Stimulated activated CD4-positive, alpha-beta T cell treated with anti-CD3 and anti-CD28 coated beads, Interleukin-4, amount 100 ng/mL, for 1 hour (primary cell): ENCODE measurements at places on chromosomes 12 and 14.

- DNase-seq = no peak
Observed at GRCh38 chr14:55562135-55562534, 17.9 kb upstream of the KTN1 start.

GRCh38 chr14:87461704-87462103 is 531.3 kb downstream of the GALC start:
- DNase-seq = no peak

- DNase-seq = no peak
Observed at GRCh38 chr12:63944586-63945228, 100.2 kb downstream of the SRGAP1 start.

DNA sequence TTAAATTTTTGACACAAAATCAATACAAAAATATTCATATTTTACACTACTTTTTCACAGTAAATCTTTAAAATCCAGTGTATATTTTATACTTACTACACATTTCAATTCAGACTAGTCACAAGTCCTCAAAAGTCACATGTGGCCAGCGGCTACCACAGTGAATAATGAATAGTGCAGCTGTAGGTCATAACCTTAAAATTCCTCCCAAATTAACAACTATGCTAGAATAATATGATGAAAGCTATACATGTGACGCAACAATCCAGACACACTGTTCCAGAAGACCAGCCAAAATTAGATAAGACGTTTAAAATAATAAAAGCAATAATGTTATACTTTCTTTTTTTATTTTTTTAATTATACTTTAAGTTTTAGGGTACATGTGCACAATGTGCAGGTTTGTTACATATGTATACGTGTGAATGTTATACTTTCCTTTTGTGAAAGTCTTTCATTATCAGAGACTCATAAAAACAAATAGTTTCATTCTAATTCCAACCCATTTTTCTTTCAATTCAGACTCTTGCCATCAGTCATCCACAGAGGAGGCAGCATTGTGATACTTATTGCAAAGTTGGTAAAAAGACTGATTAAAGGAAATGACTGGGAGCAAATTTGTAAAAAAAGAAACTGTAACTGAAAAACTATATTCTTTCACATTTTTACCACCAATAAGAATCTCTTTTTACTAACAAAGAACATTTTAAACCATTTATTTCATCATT is 67.0 kb downstream of the C2CD5 start:
- no peak for DNase-seq

DNA sequence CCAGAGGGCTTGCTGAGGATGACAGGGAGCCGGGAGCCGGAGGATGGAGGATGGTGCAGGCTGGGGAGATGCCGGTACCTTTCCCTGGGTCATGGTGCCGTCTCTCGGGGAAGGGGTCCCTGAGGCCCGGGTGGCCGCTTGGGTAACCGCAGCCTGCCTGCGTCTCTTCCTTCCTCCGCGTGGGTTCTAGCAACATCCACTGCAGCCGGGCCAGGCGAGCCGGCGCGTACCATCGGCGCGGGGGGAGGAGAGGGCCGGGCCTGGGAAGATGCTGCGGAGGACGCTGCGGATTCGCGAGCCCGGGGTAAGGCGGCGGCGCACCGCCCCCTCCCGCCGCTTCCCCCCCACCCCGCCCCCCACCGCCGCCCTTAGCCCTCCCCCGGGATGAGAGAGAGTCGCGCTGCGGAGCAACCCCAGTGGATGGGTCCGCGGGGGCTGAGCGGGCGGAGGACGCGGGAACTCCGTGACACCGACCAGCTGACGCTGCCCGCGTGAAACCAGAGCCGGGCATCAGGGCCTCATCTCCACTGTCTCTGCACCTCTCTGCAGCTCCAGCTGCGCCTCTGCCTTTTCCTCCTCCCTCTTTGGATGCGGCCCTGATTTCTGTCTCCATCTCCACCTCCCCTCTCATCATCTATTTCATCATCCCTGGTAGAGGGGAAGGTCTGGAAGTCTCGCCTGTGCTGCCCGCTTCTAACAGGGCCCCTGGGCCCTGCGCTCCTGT is at the start of gene FAIM2:
Gene FAIM2, minus strand, starts transcription at position 201 of the 724 bp plus-strand sequence. Its CDS starts 108 bp downstream, at position 93.
- peak; percentile 49 for DNase-seq

DNA sequence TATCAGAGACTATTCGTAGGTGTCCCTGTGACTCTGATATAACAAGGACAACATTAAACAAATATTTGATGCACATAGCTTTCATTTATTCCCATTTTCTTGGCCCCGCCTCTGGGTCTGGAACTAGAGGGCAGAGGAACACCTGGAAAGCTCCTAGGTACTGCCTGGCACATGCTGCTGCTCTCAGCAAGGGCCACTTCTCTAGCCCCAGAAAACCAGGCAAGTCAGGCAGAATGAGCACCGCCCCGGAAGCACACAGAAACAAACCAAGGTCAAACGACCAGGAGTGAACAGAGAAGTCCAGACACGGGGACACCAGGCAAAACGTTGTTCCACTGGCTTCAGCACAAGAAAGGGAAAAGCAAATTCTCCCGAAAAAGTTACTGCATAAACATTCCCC is 76.1 kb downstream of the TTC7B start:
- DNase-seq = no peak

GRCh38 chr14:93017301-93017797 is 94.4 kb downstream of the CHGA start:
- DNase-seq = no peak

DNA sequence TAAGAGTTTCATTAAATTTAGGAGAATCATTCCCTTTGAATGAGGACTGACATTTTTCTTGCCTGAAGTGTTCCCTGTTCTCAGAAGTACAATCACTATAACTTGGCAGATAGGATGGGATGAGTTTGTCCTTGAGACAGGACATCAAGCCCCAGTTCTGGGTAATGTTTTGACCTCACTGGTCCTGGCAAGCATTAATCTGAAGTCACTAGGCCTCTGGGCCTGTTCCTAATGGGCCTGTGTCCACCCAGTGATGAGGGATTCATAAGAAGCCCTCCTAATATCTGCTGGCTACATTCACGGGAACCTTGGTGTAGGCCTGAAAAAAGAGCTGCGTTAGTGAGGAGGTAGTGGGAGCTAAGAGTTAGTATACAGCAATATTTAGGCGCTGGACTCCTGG is 37.2 kb downstream of the NINJ2 start:
- no peak for DNase-seq

DNA sequence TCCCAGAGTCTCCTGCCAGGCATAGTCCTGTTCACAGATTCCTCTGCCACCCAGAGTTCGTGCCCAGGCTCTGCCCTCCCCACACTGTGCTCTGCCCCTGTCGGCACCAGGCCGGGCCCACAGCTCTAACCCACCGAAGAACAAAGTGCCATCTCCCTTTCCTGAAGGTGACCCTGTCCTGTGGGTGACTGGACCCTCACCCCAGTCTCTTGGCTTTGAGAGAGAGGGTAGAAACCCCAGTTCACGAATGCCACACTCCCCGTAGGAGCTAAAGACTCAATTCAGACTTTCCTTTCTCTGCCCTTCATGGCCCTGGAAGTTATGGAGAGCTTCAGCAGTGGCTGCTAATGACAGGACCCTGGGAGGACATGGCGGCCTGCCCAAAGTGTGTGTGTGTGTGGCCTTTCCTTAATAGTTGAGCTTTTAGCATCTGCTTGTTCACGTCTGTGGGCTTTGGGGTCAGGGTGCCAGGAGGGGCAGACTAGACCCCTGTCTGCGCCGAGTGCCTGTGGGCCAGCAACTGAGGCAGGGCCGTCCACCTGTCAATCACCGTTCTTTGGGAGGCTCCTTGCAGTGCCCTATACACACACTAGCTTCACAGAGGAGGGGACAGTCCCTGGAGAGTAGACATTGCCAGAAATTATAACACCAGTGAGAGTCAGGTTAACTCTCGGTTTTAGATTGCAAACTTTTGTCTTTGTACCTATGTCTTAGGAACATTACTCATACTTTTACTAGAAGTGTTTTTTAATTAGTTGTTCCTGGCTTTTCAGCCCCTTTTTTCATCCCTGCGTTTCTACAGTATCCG is 84.6 kb upstream of the DYNC1H1 start:
- no peak for DNase-seq

GRCh38 chr12:122837306-122838265 is 2.3 kb downstream of the HIP1R start:
- DNase-seq = no peak

- no peak for DNase-seq
Observed at GRCh38 chr12:94379479-94380113, 80.1 kb downstream of the CEP83 start.

DNA sequence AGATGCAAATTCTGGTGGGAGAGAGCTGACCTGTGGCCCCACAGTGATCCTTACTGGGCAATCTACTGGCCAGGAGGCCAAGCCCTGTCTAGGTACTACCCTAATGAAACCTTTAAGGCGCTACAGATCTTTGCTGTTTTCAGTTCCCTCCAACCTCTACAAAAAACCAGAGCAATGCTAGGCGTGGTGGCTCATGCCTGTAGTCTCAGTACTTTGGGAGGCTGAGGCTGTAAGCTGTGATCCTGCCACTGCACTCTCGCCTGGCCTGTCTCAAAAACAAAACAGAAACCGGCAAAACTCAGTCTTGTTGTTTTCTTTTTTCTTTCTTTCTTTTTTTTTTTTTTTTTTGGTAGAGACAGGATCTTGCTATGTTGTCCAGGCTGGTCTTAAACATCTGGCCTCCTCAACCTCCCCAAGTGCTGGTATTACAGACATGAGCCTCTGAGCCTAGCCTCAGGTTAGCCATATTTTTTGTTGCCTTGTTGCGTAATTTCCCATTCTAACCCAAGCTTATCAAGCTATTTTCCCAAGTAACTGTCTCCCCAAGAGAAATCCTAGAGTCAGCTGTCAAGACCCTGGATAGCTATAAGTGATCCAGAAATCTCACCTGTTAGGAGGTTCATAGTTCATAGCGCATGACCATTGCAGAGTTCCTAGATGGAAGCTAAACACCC is 2.8 kb downstream of the ETFBKMT start:
- DNase-seq = no peak

GRCh38 chr12:59850268-59850667 is 254.4 kb downstream of the SLC16A7 start:
- no peak for DNase-seq
